ENCODE measurements at places on chromosomes 6 and 20. TPM values are rescaled to one million over a fixed set of nuclear protein-coding genes. Genes with fewer than 3 reads are reported as not detected.

The SNAP25 gene
- polyA plus RNA-seq: not detected

The THBD gene
- not detected for polyA plus RNA-seq

The UST gene
- polyA plus RNA-seq: 0.74 TPM

The HDGFL1 gene
- polyA plus RNA-seq: 0.05 TPM

The SEMG1 gene
- not detected for polyA plus RNA-seq

The MOCS1 gene
- polyA plus RNA-seq: not detected

The POPDC3 gene
- not detected for polyA plus RNA-seq

The TMEM217 gene
- 3.6 TPM for polyA plus RNA-seq

The HLA-DOB gene
- 27.4 TPM for polyA plus RNA-seq

The CST7 gene
- not detected for polyA plus RNA-seq

The CNR1 gene
- polyA plus RNA-seq: 6.1 TPM

The C6orf141 gene
- polyA plus RNA-seq: not detected

The TUBB2B gene
- 11.6 TPM for polyA plus RNA-seq

The CD93 gene
- 0.32 TPM for polyA plus RNA-seq

The HECA gene
- 0.75 TPM for polyA plus RNA-seq

The RNF182 gene
- not detected for polyA plus RNA-seq

The ZSWIM3 gene
- polyA plus RNA-seq: 3.9 TPM

The MCHR2 gene
- polyA plus RNA-seq: not detected

The NMBR gene
- not detected for polyA plus RNA-seq

The NECAB3 gene
- polyA plus RNA-seq: 7.0 TPM

The SLC24A3 gene
- polyA plus RNA-seq: not detected

The POU5F1 gene
- 2.0 TPM for polyA plus RNA-seq

The PCSK2 gene
- not detected for polyA plus RNA-seq

The VSTM2L gene
- 0.47 TPM for polyA plus RNA-seq

The EYS gene
- polyA plus RNA-seq: 0.09 TPM

The WFDC9 gene
- not detected for polyA plus RNA-seq

The ADA gene
- 217 TPM for polyA plus RNA-seq

The IRF4 gene
- 297 TPM for polyA plus RNA-seq

The AP5S1 gene
- polyA plus RNA-seq: 13.1 TPM

The UNC5CL gene
- polyA plus RNA-seq: 0.11 TPM

The CALHM5 gene
- polyA plus RNA-seq: not detected

The BAG2 gene
- 16.1 TPM for polyA plus RNA-seq

The PPIL6 gene
- 0.17 TPM for polyA plus RNA-seq

The MUC21 gene
- polyA plus RNA-seq: not detected

The EPB41L1 gene
- polyA plus RNA-seq: 0.24 TPM

The LY6G5C gene
- polyA plus RNA-seq: 2.8 TPM

The STMND1 gene
- 0.15 TPM for polyA plus RNA-seq

The HRH3 gene
- not detected for polyA plus RNA-seq

The NNAT gene
- 0.41 TPM for polyA plus RNA-seq

The OPRM1 gene
- not detected for polyA plus RNA-seq

The DEFB132 gene
- not detected for polyA plus RNA-seq

The TRIM31 gene
- polyA plus RNA-seq: not detected

The KHDC1L gene
- not detected for polyA plus RNA-seq

The HLA-DMB gene
- polyA plus RNA-seq: 164 TPM

Data from GM12878 (cell line).